ENCODE measurements at places on chromosomes 4 and X. TPM values are rescaled to one million over a fixed set of nuclear protein-coding genes. Genes with fewer than 3 reads are reported as not detected.

SRD5A3 gene
- total RNA-seq, result 6.8 TPM

PDZD4 gene
- total RNA-seq, result 4.5 TPM

RNF212 gene
- not detected for total RNA-seq

GRCh38 chr4:79258614-79259176 lies 67.2 kb downstream of the NAA11 start:
- no peak overlapping the region for H3K27ac ChIP-seq
- H3K4me3 ChIP-seq, result no peak overlapping the region
- no peaks in the 10 kb centered on the region for H3K36me3 ChIP-seq
- H3K27me3 ChIP-seq, result no peaks in the 10 kb centered on the region

DNA sequence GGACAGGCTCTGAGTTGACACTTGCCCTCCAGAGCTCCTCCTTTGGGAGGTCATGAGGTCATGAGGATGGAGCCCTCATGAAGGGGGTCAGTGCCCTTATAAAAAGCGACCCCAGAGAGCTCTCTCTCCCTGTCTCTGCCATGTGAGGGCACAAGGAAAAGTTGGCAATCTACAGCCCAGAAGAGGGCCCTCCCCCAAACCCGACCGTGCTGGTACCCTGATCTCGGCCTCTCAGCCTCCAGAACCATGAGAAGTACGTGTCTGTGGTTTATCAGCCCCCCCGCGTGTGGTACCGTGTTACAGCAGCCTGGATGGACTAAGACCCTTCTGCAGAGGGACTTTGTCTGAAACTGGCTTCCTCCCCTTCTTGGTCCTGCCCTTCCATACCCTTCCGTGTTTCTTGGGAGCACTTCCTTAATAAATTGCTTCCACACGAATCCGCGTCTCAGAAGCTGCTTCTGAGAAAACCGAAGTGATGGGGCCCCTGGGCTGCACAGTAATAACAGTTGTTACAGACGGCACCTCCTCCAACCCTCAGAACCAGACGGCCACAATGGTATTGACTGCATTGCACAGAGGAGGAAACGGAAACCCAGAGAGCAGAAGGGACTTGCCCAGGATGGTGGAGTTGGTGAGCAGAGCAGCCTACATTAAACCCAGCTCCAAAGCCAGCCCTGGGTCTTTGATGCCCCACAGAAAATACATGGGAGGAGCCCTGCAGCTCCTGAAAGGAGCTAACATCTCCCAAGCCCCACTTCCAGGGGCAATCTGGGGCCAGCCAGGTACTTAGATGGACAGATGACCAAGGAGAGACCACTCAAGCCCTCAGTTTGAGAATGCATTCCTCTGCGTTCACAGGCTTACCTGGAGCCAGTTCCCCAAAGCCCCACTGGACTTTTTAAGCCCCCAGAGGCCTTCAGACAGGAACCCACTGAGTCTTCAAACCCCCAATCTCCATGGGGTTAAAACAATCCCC lies 242.7 kb downstream of the BCOR start:
- H3K4me1 ChIP-seq, result peaks cover 22% of the 10 kb centered on the region
- DNase-seq, result no peak
- H3K36me3 ChIP-seq, result no peaks in the 10 kb centered on the region
- no peak overlapping the region for H3K27ac ChIP-seq
- no peaks in the 10 kb centered on the region for H3K27me3 ChIP-seq

DNA sequence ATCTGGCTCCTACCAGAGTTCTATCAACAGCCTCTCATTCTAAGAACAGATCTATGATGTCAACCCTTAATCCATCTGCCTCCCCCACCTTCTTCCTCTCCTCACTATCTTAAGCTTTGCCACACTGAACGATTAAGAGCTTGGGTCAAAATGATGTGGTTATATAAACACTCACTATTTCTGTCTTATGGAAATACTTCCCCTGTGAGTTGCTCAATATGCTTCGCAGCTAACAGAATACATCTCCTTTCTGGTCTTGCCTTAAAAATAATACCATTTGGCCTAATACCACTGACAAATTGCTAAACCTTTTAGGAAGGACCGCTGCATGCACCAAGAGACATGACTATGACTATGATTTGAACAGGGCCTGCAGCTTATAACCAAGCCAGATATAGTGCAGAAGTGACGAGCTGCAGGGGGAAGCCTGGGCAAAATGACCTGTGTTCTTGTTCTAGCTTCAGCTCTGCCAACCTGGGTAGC lies 130.9 kb downstream of the RNF150 start:
- peak overlapping the region; percentile 86 for H3K27ac ChIP-seq
- H3K27me3 ChIP-seq, result no peaks in the 10 kb centered on the region

- H3K4me1 ChIP-seq, result no peaks in the 10 kb centered on the region
- H3K27ac ChIP-seq, result no peak overlapping the region
- H3K4me3 ChIP-seq, result no peak overlapping the region
- no peak for DNase-seq
Measured at GRCh38 chrX:66150163-66150562, 13.9 kb upstream of the HEPH start.

GRCh38 chrX:38452603-38453002 lies 100.2 kb downstream of the OTC start:
- H3K4me3 ChIP-seq, result no peak overlapping the region
- no peaks in the 10 kb centered on the region for H3K36me3 ChIP-seq
- no peak for DNase-seq
- no peak overlapping the region for H3K27ac ChIP-seq
- H3K27me3 ChIP-seq, result no peaks in the 10 kb centered on the region

- DNase-seq, result peak; percentile 10
- H3K36me3 ChIP-seq, result peaks cover 56% of the 10 kb centered on the region
- no peaks in the 10 kb centered on the region for H3K27me3 ChIP-seq
- no peak overlapping the region for H3K4me3 ChIP-seq
- H3K27ac ChIP-seq, result no peak overlapping the region
Measured at GRCh38 chrX:1400742-1401471, 9.0 kb upstream of the SLC25A6 start.

DNA sequence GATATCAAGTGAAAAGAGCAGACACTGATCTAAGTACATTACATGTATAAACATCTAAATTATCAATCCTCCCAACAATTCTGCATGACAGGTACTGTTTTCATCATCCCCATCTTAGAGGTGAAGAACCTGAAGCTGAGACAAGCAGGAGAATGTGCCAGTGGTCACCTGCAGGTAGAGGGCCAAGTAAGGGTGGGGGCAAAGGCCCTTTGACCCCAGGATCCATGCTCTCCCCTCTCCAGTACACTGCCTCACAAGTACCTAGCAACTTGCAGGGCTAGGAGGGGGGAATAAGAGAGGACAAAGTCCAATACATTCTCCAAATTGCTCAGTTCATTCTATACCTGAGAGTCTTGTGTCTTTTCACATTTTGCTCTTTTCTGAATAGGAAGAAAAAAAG lies 8.3 kb upstream of the MAP7D2 start:
- no peak overlapping the region for H3K27ac ChIP-seq
- H3K36me3 ChIP-seq, result peaks cover 10% of the 10 kb centered on the region
- no peaks in the 10 kb centered on the region for H3K27me3 ChIP-seq

DNA sequence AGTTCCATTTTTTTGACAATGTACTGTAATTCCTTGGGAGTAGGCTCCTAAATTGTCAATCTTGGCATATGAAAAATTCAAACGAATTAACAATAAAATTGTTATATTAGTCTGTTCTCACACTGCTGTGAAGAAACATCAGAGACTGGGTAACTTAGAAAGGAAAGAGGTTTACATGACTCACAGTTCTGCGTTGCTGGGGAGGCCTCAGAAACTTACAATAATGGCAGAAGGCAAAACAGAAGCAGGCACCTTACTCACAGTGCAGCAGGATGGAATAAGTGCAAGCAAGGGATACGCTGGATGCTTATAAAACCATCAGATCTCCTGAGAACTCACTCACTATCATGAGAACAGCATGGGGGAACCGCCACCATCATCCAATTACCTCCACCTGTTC lies 246.4 kb upstream of the TRAM1L1 start:
- no peaks in the 10 kb centered on the region for H3K27me3 ChIP-seq
- no peak overlapping the region for H3K27ac ChIP-seq
- no peaks in the 10 kb centered on the region for H3K36me3 ChIP-seq
- no peak overlapping the region for H3K4me3 ChIP-seq
- H3K4me1 ChIP-seq, result no peaks in the 10 kb centered on the region

GRCh38 chr4:121375262-121375661 lies 5.6 kb downstream of the QRFPR start:
- DNase-seq, result no peak
- peaks cover 1% of the 10 kb centered on the region for H3K27me3 ChIP-seq
- no peak overlapping the region for H3K27ac ChIP-seq

DNA sequence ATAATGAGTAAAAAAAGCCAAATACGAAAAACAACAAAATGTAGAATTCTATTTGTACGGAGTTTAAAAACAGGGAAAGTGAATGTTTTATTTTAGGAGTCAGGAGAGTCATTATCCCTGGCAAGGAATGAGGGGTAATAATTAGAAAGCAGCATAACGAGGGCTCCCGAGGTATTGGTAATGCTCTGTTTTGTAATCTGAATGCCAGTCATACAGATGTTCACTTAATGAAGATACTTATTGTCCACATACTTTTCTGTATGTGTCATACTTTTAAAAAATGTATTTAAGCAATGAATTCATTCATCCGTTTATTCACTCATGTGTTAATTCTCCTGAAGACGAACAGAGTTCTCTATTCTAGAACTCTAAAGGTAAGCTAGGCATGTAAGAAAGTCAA lies 87.8 kb upstream of the BMP2K start:
- H3K4me1 ChIP-seq, result peaks cover 47% of the 10 kb centered on the region
- H3K4me3 ChIP-seq, result no peak overlapping the region
- no peaks in the 10 kb centered on the region for H3K27me3 ChIP-seq
- no peak for DNase-seq
- H3K36me3 ChIP-seq, result no peaks in the 10 kb centered on the region

- H3K36me3 ChIP-seq, result no peaks in the 10 kb centered on the region
- peaks cover 9% of the 10 kb centered on the region for H3K4me1 ChIP-seq
- H3K27me3 ChIP-seq, result no peaks in the 10 kb centered on the region
Measured at GRCh38 chr4:4496592-4497372, 45.1 kb downstream of the STX18 start.

DNA sequence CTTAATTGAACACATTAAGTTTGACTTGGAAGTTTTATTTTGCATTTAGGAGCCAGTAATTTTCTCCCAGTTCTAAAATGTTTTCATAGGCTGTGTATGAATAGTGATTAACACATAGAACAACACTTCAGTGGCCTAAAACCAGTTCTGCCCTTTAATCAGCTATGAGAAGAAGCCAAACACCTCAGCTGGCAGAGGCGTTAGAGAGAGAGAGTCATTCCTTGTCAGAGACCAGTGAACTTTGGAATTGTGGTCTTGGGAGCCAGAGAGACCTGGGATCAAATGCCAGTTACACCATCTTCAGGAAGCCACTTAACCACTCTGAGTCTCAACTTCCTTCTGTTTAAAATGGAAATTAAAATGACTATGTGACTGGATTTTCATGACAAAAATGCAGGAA lies 39.3 kb upstream of the PRPS2 start:
- no peaks in the 10 kb centered on the region for H3K27me3 ChIP-seq
- no peak overlapping the region for H3K27ac ChIP-seq
- H3K4me3 ChIP-seq, result no peak overlapping the region
- no peak for DNase-seq
- no peaks in the 10 kb centered on the region for H3K36me3 ChIP-seq

DNA sequence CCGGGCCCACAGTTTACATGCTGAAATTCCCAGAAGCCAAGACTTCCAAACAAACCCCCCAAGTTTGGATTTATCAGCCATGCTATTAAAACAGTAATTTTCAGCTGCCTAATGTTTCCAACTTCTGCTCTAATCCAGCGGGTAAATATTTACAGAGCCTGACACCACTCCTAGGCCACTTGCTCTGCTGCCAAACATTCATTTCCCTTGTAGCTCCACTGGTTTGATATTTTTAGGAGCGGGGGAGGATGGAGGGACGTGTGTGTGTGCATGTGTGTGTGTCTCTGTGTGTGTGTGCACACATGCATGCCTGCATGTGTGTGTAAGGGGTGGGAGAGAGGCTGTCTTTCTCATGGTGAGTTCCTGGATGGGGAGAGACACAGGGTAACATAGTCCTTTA lies 115.7 kb upstream of the PJA1 start:
- no peak overlapping the region for H3K4me3 ChIP-seq
- peaks cover 19% of the 10 kb centered on the region for H3K4me1 ChIP-seq
- DNase-seq, result no peak
- no peaks in the 10 kb centered on the region for H3K36me3 ChIP-seq
- peak overlapping the region; percentile 48 for H3K27ac ChIP-seq
- H3K27me3 ChIP-seq, result no peaks in the 10 kb centered on the region

Data from left ventricle myocardium inferior (tissue), 1 donor.